ENCODE measurements at places on chromosomes 6 and 20.
A peak's percentile ranks its signal among the peaks of the same experiment; 100 is the strongest.

- DNase-seq: peak; percentile 33
Observed at GRCh38 chr6:30357678-30358540, 13.0 kb downstream of the RPP21 start.

GRCh38 chr20:58322083-58322482, 12.6 kb downstream of the RAB22A start:
- DNase-seq: no peak

DNA sequence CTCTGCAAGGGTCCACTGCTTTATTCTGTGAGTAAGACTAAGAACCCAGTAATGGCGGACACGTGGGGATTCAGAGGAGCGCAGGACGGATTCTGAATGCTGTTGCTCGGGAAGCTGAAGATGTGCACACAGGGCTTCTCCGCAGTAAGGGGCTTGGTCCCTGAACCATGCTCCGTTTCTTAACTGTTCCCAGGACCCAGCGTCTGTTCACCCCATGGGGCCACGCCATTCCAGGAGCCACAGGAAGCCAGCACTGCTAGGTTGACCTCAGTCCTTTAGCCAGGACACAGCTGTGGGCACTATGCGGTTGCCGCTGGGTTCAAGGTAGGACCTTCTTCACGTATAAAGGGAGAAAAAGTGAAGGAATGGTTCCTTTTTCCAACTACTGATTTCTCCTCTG, 59.8 kb downstream of the IRF4 start:
- no peak for DNase-seq

- DNase-seq: no peak
Observed at GRCh38 chr6:48994811-48995210, 468.2 kb downstream of the MMUT start.

DNA sequence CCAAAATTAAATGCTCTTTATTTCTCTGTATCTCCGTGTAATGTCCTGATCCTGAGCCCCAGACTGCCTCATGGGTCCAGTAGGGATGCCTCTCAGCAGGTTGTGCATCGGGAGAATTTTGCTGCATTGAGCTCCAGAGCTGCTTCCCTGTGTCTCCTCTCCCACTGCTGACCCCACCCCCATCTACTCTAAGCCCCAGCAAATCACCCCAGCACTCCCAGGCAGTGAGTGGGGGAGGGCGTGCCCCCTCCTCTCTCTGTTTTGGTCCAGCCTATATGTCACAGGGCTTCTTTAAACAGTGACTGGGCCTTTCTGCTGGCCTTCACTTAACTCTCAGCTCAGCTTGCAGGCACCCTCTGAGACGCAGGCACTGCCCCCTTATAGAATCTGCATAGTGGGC, 228.8 kb upstream of the QKI start:
- DNase-seq: no peak

DNA sequence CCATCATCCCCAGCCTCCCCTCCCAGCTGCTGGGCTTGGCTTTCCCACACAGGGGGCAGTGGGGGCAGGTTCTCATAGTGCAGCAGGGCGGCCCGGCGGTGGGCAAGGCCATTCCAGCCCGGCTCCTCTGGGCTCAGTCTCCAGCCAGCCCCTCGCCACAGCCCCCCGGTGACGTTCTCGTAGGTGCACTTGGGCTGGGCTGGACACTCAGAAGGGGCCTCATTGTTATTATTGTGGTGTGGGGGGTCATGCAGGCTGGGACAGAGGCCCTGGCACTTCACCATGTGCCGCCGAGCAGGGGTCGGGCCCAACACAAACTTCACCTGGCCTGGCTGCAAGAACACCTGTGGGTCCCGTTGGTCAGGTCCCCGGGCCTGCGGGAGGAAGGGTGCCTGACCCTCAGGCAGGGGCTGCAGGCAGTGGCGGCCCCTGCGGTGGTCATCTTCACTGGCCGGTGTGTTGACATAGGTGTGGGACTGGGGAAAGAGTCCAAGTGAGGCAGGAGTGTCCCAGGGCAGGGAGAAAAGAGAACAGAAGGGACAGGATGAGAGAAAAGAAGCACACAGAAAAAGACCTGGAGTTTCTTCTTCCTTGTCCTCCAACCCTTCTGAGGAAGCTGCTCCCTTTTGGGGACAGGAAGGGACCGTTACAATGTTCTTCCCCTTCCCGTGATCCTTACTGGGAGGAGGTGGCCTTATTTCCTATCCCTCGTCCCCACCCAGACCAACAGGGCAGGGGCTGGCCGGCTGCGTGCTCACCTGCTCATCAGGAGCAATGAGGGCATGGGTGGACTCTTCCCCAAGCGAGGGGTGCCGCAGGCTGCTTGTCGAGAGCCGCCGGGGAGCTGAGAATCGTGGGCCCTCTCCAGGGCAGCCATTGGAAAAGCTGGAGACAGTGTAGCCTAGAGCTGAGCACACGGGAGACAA, 8.4 kb downstream of the FRS3 start:
- DNase-seq: no peak

- no peak for DNase-seq
Observed at GRCh38 chr6:168161371-168161750, 82.3 kb upstream of the FRMD1 start.

- no peak for DNase-seq
Observed at GRCh38 chr6:56652994-56653393, 10.3 kb upstream of the DST start.

DNA sequence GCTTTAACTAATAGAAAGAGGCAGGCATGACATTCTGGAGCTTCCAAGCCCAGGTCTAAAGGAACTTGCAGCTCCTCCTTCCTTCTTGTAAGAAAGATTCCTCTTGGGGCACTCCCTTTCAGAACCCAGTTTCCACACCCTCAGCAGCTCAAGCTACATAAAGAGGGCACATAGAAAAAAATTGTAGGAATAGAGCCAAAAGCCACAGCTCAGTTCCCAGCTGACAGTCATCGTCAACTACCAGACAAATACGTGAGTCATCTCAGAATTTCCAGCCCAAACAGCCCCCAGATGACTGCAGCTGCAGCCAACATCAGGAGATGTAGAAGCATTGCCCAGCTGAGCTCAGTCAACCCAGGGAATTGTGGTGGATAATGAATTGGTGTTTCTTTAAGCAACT, 349.8 kb upstream of the ARID1B start:
- DNase-seq: no peak

DNA sequence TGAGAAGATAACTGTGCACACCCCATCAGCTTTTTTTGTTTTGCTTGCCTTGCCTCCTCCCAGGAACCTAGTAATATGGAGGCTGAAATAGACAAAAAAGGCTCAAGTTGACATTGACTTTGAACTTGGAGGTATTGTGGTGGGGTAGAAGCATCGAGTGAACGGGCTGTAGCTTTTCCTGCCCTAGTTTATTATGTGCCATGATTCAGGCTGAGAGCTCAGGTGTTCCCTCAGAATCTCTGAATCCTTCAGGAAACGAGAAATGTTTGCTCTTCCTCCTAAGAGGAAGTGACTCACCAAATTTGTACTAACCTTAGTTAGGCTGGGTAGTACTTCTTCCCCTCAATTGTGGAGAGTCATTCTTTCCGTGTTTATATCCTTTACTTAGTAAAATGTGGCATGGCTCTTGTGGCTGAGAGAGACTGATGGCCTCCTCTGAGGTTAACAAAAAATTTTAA, 98.8 kb downstream of the SASH1 start:
- DNase-seq: no peak

GRCh38 chr6:49551078-49551865, 804 bp downstream of the C6orf141 start:
- DNase-seq: peak; percentile 3

GRCh38 chr20:59603781-59604541, at the start of gene PHACTR3:
PHACTR3 (plus strand) TSS chr20:59604540; CDS start chr20:59605015, 475 bp downstream.
- DNase-seq: no peak

DNA sequence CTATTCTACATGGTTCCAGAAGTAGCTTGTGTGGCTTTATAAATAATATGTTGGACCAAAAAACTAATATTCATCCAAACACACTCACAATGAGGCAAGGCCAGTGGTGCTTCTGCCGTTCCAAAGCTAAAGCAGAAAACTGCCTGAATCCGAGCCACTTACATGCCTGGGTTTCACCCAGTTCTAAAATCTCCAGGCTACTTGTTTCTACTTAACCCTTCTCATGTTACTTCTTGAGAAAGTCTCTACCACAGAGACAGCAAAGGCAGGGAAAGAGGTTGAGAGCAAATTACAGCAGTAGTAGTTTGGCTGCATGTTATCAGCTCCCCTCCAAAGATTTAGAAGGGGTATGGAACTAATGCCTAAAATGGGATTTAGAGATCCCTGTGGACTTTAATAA, 62.0 kb downstream of the FAXC start:
- DNase-seq: no peak

GRCh38 chr6:69026243-69026642, 391.2 kb downstream of the ADGRB3 start:
- no peak for DNase-seq

- no peak for DNase-seq
Observed at GRCh38 chr6:166933396-166933795, 23.0 kb downstream of the RNASET2 start.

DNA sequence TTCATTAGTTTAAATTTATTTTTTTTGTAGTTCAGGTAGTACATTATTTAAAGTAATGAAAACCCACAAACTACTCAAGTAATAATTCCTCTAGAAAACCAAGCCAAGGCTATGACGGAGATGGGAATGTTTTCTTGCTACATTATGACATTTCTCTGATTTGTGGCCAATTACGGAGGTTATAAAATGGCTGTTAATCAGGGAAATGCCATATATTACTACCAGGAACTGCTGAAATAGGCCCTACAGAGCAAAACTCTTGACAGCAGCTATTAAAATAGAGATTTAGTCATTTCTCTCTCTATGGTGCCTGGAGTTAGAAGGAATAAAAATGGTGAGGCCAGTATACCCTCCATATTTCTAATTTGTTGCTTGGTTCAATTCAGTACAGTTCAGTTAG, 280.0 kb downstream of the ARHGAP18 start:
- DNase-seq: no peak

- DNase-seq: no peak
Observed at GRCh38 chr6:18561037-18561750, 174.0 kb downstream of the RNF144B start.

- no peak for DNase-seq
Observed at GRCh38 chr6:32163559-32164258, 686 bp upstream of the EGFL8 start.

DNA sequence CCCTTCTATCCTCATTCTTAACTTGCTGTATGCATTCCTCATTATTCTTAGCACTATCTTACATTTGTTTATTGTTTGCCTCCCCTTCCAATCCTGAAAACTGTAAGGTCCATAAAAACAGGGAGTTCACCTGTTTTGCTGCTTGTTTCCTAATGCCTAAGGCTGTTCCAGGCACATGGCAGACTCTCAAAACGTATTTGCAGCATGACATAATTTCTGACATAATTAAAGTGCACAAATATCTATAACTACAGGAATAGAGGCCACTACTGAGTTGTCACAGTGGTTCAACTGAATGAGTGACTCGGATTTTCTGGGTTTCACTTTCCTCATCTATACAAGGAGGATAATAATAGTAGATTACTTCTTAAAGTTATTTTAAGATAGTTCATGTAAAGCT, 83.0 kb downstream of the HFE start:
- no peak for DNase-seq

DNA sequence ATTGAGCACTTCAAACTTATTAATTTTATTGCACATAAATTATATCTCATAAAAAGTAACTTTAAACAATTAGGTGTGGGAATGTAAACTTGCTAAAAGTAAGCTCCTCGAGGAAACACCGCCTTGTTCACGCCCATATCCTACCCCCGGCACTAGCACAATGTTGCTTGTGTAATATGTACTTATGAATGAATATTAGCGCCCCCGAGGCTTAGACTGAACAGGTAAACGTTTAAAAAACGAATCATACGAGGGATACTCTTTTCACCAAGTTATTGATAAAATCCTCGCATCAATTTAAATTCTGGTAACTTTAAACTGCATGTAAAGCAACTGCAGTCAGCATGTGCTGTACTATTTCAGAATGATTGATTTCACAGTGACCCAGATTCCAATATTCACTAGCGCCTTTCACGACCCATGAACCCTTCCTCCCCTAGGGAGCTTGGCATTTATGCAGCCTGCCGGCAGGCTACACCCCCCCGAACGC, 637 bp downstream of the TFB1M start:
- no peak for DNase-seq

Measured in activated CD4-positive, alpha-beta T cell treated with anti-CD3 and anti-CD28 coated beads, Interleukin-2, amount 50 U/mL, for 24 hours (primary cell).